ENCODE measurements at places on chromosomes 3 and 15.

DNA sequence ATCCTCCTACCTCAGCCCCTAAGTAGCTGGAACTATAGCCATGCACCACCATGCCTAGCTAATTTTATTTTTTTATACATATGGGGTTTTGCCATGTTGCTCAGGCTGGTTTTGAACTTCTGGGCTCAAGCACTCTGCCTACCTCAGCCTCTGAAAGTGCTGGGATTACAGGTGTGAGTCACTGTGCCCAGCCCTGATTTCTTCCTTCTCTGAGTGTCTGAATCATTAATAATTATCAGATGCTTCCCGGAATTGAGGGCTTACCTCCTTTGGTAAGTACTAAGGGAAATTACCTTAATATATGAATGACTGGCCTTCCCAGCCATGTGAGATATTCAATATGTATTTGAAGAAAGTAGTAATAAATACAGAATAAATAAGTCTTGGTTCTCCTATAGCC, 7.2 kb downstream of the CLPX start:
- DNase-seq, result no peak

GRCh38 chr3:30778933-30779332, 115.5 kb downstream of the GADL1 start:
- DNase-seq, result no peak

GRCh38 chr3:72452745-72453144, 395.5 kb downstream of the SHQ1 start:
- no peak for DNase-seq

GRCh38 chr15:37007301-37007700, 93.0 kb downstream of the MEIS2 start:
- no peak for DNase-seq

DNA sequence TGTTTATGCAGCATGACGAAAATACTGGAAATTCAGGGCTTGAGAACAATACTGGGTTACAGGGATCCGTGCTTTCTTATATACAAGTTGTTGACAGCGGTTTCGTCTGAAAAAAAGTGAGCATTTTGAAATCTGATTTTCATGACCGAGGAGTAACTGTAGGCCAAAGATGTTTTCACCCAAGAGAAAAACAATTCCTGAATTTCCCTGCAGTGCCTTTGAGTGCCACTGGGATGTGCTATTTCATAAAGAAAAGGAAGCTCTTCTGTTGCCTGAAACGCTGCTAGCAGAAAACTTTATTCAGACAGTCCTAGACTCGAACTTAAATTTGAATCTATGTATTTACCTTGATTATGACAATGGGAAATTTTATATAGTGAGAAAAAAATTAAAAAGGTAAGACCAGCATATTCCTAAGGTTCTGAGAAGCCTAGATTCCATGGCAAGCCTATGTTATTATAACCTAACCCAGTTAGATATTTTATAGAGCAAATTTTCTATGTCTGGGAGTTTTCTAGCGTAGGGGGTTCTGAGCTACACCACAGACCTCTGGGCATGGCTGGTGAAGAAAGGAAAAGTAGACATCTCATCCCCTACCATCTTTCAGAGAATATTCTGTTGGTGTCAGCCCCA, 30.2 kb downstream of the KCNAB1 start:
- DNase-seq, result peak; percentile 27

- no peak for DNase-seq
Observed at GRCh38 chr3:166171695-166172094, 334.5 kb upstream of the BCHE start.

- DNase-seq, result no peak
Observed at GRCh38 chr15:48936666-48937065, 27.1 kb downstream of the SHC4 start.

DNA sequence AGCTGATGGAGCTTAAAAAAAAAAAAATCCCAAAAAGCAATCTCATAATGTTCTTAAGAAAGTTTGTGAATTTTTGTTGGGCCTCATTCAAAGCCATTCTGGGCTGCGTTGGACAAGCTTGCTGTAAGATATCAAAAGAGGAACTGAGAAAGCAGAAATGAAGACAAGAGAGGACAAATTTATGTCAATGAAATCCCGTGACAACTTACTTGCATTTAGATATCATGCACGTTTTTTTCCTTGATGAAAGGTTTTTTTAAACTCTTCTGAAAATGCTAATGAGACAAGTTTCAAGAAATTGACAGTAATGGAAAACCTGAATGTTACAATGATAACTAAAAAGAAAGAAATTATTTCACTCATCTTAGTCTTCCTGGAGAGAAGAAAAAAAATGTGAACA, 662.9 kb downstream of the SQOR start:
- no peak for DNase-seq

DNA sequence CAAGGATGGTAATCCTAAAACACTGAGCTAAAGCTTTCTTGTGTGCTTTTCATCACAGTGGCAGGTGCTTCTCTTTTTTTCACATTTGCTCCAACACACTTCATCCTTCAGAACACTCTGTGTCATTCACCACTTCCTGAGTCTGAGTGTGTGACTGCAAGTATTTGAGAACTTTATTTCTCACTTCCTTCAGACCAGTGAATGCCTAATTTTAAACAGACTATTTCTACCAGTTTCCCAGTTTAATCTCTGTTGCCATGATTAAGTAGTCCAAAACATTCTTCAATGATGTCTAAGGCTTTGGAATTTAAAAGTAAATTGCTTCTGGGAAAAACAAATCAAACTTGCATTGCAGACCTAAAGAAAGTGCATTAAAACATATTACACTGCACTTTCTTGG, 541.2 kb downstream of the RBMS3 start:
- no peak for DNase-seq

DNA sequence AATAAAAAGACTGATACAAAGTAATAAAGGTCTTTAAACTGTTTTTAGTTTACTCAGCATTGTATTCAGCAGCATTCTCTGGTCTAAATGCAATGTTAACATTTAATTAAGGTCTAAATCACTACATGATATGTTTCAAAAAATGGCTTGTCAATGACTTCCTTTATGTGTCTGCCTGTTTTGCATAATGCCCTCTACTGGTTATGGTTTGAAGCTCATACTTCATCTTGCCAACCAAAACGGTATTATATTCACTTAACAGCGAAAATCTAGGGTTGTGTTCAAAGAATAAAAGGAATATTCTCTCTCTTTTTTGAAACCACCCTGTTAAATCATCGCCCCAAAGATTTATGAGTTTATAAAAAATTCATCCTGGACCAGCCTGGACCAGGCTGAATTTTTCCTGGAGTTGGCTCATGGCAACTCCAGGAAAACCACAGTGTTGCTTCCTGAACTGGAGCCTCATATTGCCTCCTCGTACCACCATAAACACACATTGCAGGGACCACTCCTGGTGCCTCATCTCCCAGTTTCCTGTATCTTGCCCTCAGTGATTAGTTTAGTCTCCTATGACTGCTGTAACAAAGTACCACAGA, 6.7 kb upstream of the NCEH1 start:
- DNase-seq, result no peak

- no peak for DNase-seq
Observed at GRCh38 chr3:186094696-186095425, 14.0 kb downstream of the ETV5 start.

- no peak for DNase-seq
Observed at GRCh38 chr15:75314552-75315290, 21.1 kb upstream of the COMMD4 start.

DNA sequence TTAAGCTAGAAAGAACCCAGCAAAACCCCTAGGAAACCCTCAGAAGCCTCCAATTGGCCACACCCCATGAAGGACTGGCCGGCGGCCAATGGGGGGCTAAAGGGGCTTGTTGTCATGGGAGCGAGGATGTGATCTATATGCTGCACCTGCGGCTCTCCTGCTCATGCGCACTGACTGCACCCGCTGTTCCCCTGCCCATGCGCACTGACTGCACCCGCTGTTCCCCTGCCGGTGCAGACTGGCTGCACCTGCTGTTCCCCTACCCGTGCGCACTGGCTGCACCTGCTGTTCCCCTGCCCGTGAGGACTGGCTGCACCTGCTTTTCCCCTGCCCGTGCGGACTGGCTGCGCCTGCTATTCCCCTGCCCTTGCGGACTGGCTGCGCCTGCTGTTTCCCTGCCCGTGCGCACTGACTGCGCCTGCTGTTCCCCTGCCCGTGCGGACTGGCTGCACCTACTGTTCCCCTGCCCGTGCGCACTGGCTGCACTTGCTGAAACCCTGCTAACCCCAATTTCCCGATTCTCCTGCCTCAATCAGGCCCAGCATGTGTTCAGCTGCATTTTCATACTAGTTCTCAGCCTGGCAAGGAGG, 16.8 kb upstream of the MCCC1 start:
- DNase-seq, result peak; percentile 74

DNA sequence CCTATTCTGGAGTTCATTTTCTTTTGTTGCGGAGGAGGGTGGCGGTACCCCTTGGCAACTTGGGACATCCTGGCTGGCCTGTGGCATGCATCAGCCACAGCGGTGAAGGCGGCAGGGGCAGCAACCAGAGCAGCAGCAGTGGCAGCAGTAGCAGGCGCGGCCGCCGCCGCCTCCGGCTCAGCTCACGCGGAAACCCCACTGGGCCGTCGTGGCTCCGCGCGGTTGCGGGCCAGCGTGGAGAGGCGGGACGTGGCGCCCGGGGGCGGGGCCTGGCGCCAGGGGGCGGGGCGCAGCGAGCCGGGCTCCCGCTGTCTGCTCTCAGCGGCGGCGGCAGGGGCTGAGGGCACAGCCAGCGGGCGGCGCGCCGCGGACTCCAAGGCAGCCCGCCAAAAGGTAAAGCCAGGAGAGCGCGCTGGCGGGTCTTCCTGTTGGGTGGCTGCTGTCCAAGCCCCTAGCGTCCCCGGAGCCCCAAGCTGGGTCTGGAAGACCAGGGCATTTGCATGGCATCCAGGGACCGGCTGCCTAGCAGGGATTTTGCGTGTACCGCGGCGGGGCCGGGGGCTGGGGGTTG, 334.4 kb upstream of the THRB start:
- no peak for DNase-seq

GRCh38 chr15:40046721-40047414, 7.9 kb upstream of the SRP14 start:
- DNase-seq, result peak; percentile 31

DNA sequence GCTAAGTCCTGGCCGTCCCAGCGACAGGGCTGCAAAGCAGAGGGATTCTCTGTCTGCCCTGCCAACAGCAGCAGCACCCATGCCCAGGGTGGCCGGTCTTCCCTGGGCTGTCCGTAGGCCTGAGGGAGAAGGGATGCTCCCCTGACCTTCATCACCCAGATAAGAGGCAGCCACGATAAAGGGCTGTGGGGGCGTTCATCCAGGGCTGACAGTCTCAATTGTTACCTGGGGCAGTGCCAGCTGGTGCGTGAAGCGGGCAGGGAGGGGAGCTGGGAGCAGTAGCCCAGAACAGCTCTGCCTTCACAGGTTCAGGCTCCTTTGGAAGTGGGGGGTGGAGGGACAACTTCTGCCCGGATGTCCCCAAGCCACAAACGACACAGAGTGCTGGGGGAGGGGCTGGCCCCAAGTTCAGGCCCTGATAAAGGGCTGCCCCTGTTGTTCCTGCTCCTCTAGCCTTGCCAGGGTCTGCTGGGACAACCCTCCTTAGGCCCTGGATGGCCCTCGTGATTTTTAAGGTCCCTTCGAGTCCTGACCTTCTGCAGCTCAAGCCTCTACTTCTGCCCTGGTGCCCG, 94.7 kb downstream of the RAB11A start:
- no peak for DNase-seq

DNA sequence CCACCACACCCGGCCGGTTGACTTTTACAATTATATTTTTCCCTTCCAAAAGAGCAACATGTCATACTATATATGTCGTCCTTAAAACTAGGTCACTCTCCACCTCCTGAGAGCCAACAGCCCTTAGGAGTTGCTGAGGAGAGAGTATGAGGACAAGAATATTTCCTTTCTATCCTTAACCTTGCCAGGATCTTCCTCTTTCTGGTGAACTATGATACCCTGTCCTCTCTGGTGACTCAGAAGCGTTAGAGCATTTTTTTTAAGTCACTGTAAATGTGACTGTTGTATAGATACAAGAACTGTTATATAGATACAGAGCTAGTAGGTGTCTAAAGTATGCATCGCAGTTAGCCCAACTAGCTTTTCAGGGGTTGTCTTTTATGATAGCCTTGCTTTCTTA, 33.7 kb upstream of the MTHFS start:
- DNase-seq, result no peak

- DNase-seq, result no peak
Observed at GRCh38 chr3:195822131-195822696, 10.5 kb upstream of the MUC4 start.

- peak; percentile 72 for DNase-seq
Observed at GRCh38 chr3:169668957-169669741, 5.6 kb upstream of the MECOM start.

DNA sequence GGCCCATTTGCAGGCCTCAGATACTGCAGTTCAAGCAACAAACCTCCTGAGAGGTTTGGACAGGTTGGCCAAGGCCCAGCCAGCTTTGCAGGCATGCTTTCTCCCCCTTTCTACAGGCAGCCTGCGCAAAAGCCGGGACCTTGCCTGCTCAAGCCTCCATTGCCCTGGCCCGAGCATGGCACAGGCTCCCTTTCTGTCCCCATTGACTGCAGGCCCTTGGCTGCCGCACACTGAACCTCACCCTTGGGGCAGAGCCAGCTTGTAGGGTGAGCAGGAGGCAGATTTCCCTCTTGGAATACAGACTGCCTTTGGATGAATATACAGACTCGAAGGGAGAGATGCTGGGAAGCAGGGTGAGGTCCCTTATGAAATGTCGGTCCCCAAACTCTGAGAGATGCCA, 461.7 kb upstream of the PROK2 start:
- DNase-seq, result no peak

GRCh38 chr3:156727519-156728205, 53.3 kb downstream of the TIPARP start:
- no peak for DNase-seq

DNA sequence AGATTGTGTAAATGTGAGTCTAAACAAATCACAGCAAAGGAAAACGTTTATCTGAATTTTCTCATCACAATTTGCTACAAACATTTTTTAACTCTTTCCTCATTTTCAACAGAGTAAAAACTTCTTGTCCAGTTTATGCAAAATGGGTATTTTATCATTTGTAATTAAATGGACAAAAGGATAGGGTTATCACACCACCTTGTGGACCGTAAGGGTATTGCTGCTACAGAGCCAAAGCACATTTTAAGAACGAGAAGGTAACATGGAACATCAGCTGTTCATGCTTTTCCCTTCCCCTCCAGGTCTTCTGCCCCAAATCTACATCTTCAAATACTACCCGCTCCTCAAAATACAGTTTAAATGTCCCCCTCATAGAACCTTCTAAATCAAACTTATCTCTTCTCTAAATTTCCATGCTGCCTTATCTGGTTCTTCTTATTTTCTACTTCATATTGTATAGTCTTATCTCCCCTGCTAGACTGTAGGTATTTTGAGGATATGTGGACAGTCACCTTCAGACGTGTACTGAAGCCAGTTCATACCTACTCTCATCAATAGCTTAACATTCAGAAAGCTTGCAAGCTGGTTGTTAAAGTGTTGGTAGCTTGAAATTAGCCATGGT, 12.8 kb upstream of the SETMAR start:
- peak; percentile 35 for DNase-seq

DNA sequence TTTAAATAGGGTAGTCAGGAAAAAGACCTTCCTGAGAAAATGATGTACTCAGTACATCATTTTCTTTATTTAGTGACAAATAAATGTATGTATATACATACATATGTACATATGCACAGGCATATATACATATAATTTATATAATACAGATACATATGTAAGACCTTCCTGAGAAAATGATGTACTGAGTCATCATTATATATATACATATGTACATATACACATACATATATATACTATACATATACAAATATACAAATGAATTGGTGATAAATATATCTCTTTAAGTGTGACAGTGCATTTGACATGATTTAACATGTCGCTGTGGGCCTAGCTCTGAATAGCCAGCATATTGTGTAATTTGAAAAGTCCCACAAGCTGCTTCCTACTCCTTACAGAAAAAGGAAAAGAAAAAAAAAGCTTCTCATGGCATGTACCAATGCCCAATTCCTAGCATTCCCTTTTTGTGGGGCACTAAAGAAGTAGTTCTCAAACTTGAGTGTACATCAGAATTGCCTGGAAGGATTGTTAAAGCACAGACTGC, 208.1 kb upstream of the UMPS start:
- DNase-seq, result no peak

Data from activated CD4-positive, alpha-beta T cell treated with anti-CD3 and anti-CD28 coated beads for 48 hours (primary cell).